Stimulated activated CD4-positive, alpha-beta T cell treated with anti-CD3 and anti-CD28 coated beads, Interleukin-4, amount 100 ng/mL, for 4 hours (primary cell): ENCODE measurements at places on chromosomes 6 and 20.

DNA sequence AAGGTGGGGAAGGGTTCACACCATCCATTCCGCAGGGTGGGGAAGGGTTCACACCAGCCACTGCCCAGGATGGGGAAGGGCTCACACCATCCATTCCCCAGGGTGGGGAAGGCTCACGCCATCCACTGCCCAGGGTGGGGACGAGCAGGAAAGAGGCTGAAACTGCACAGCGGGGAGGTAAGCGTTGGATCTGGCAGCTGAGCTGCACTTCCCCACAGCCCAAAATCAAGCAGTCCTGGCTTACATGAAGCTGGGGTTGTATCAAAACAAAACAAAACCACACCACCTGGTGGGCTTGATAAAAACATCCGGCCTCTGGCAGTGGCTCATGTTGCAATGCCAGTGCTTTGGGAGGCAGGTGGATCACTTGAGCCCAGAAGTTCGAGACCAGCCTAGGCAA lies 268.5 kb downstream of the TAF4 start:
- DNase-seq = no peak

DNA sequence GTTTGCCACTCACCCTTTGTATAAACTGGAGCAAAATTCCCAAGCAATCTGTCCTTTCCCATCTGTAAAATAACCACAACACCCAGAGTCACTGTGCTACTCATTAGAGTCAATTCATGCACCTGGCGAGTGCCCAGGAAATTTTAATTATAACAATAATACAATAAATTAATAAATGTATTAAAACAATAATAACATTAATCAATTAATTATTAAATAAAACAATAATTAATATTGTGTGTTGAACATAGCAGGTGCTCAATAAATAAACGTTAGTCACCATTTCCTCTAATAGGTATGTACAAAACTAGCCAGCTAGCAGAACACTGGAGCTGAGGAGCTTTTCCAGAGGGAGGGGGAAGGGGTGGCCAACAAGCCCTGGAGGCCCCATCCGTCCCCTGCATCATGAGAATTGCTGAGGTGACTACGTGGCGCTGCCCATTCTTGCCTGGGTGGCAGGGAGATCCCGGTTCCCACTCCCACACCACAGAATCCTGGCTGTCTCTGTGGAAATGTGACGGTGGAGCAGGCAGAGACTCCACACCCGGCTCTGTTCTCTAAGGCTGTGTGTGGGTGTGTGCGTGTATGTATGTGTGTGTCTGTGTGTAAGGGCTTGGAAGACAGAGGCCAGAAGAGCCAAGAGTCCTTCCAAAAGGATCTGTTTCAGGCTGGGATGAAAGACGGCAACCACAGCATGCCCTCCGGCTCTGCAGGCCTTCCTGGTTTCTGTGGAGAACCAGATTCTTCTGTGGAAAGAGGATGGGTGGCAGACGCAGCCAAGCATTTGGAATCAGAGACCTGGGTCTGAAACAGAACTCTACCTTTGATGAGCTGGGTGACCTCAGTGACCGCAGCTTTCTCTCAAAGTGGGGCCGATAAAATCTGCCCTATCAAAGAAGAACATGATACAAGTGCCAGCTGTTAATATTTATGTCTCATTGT lies 18.8 kb upstream of the EZR start:
- no peak for DNase-seq

GRCh38 chr20:36572701-36573102 lies 695 bp upstream of the TGIF2 start:
- peak; percentile 58 for DNase-seq

- no peak for DNase-seq
Observed at GRCh38 chr6:99867026-99867425, 127.0 kb downstream of the MCHR2 start.

DNA sequence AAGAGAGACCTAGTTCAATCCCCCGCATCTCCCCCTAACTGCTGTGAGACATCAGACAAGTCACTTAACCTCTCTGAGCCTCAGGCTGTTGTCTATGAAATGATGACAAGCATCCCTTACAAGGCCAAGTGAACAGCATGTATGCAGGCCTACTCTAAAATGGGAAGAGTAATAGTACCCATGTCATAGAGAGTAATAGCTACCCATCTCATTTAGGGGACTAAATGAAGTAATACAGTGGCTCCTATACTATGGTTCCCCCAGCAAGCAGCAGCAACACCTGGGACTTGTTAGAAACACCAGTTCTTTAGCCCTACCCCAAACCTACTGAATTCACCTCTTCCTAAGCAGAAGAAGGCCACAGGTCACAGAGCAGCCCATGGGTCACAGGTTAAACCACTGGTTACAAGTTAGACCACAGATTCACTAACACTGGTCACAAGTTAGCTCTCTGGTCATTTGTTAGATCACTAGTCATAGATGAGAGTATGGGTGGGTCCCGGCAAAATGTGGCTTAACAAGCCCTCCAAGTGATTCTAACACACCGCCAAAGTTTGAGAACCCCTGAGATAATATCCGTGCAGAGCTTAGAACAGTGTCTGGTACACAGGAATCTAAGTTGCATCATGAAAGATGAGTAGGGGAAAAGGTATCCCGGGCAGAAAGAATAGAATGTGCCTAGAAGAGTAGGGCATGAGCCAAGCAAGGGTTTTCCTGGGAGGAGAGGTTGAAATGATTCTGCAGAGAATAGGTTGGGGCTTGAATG lies 1.4 kb downstream of the DEFB124 start:
- DNase-seq = no peak

GRCh38 chr20:62642666-62643520 lies 590 bp downstream of the SLCO4A1 start:
- DNase-seq = peak; percentile 66

GRCh38 chr20:62717933-62718332 lies 9.3 kb downstream of the NTSR1 start:
- DNase-seq = no peak

GRCh38 chr6:6411115-6411514 lies 90.7 kb upstream of the F13A1 start:
- no peak for DNase-seq

DNA sequence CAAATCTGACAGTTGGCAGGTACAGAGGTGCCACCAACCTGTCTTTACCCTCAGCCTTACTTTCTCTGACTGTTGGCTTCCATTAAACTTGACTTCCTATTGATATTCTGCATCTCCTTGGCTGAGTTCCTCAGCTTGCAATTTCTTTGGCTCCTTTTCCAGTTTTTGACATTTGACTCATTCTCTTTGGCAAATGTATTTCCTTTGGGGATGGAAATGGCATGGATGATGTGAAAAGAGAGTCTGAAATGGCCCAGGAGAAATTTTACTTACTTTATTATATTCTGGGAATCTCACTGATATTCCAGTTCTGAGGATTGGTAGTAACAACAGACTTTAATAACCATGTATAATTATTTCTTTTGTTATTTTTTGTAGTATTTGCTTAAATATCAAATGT lies 255.2 kb downstream of the CD109 start:
- no peak for DNase-seq

- DNase-seq = no peak
Observed at GRCh38 chr6:45502456-45502855, 124.7 kb upstream of the SUPT3H start.
